ENCODE measurements at places on chromosomes 6 and 20.

- no peak for DNase-seq
Observed at GRCh38 chr6:14294270-14294951, 176.8 kb downstream of the CD83 start.

DNA sequence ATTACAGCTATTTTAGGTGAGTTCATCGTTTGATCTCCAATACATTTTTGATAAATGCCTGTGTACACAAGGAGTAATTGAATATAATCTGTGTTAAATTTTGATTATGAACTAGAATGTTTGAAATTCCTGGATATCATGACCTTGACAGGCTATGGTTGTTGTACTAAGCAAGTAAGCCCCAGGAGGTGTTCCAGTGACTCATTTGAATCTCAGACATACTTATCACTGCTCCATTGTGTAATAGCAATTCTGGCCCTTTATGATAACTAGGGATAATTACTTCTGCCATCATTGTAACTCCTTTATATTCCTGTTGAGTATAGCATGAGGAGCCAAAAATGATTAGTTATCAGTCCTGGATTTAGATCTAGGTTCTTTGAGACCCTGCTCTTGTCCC lies 1424.6 kb upstream of the ADGRB3 start:
- no peak for DNase-seq

DNA sequence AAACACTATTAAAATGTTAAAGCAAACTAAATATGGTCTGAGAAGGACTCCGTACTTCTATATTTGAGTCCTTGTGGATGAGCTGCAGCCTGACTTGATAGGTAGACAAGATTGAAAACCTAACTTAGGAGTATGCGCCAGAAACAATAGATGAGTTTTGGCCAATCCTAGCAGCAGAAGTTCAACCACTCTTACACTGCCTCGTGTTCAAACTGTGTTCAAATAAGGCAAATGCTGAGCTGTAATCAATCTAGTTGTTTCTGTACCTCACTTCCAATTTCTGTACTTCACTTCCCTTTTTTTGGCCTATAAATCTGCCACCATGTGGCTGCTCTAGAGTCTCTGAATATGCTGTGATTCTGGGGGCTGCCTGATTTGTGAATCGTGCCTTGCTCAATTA lies 13.2 kb upstream of the SERINC1 start:
- no peak for DNase-seq

DNA sequence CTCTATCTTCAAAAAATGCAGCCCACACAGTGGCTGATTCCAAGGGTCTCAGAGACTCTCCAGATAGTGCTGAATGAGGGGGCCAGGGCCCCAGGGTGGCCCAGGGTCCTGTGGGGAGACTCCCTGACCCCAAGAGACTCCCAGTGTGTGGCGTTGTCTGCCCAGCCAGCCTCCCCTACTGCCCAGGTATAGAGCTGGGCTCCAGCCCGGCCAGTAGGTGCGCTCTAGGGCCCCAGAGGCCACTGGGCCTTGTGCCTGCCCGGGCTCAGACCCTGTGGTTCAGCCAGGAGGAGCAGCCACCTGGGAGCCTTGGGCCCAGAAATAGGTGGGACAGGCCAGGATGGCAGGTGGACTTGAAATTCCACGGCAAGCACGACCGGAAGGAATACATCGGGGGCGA lies 30.3 kb upstream of the GATA5 start:
- DNase-seq: no peak

- no peak for DNase-seq
Observed at GRCh38 chr6:15329197-15329671, 83.4 kb downstream of the JARID2 start.

Measured in Panc1 (cell line).